ENCODE measurements at places on chromosomes 4 and X. TPM values are rescaled to one million over a fixed set of nuclear protein-coding genes. Genes with fewer than 3 reads are reported as not detected.
A peak's percentile ranks its signal among the peaks of the same experiment; 100 is the strongest.

MAGEB18 gene
- total RNA-seq, result not detected

GABRG1 gene
- total RNA-seq, result not detected

CT47B1 gene
- not detected for total RNA-seq

LPAR4 gene
- total RNA-seq, result not detected

HGFAC gene
- 0.78 TPM for total RNA-seq

EREG gene
- total RNA-seq, result not detected

UGT2B10 gene
- total RNA-seq, result not detected

ATP1B4 gene
- total RNA-seq, result not detected

DNA sequence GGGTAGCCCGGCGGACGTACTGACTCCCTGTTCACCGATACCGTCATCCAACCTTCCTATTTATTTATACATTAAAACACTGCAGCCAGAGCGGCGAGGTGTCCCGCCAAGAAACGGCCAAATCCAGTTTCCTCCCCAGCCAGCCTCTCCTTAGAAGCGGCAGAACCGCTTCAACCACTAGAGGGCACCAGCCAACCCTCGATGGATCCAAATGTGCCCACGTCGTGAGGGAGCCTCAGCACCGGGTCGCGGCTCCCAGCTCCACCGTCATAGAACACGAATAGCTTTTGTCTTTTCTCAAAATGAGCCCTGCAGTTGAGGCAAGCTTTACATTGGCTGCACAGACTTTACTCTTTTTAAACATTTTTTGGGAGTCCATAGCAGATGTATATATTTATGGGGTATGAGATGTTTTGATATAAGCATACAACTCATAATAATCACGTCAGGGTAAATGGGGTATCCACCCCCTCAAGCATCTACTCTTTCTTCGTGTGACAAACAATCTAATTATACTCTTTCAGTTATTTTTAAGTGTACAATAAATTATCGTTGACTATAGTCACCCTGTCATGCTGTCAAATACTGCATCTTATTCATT lies 13.0 kb upstream of the HELT start:
- DNase-seq, result peak; percentile 92

DNA sequence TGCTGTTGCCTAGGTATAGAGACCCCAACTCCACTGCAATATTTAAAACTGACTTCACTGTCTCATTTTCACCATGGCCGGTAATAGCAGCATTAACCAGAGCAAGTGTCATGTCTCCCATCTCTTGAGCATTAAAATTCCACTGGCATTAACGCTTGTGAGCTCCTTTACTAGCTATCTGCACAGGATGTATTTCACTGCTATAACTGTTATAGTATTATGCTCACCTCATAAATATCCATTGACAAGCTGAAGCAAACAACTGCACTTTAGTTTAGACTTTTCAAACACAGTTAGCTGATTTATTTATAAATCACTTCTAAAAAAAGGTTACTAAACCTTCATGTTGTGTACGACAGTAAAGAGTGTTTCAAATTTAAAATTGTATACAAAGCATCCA lies 157.8 kb downstream of the ANTXR2 start:
- DNase-seq, result no peak

- DNase-seq, result peak; percentile 16
Observed at GRCh38 chrX:15206306-15206705, 63.6 kb downstream of the ASB9 start.

DNA sequence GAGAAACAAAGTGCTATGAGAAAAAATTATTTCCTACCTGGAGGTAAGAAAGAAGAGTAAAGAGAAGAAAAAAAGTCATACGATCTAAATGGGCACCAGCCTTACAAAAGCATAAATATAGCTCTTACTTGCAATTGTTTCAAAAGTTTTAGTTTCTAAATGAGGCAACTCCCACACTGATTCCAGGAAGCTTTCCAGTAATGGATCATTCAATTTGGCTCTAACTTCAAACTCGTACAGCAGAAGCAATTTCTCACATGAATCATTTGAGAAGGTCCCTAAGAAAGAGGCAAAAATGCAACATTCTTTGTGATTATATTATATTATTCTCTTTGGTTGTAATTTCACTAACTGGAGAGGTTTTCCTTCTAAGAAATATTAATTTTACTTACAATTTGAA lies 109.9 kb downstream of the DLG3 start:
- no peak for DNase-seq

DNA sequence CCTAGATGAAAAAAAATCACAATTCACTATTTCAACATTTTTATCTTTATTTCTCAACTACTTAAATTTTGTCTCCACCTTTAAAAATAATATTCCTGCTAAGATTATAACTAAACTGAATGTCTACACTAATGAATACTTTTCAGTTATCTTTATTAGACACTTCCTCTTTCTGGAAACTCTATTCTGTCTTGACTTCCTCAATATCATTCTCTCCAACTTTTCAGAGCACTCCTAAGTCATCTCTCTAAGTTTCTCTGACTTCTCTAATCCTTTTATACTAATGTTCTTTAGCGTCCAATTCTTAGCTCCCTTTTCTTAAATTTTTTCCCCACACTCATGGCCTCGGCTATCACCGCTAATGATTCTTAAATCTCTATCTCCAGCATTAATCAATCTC lies 374.2 kb downstream of the FBXO8 start:
- no peak for DNase-seq

GRCh38 chrX:781224-782204 lies 150.9 kb downstream of the SHOX start:
- DNase-seq, result no peak

- DNase-seq, result no peak
Observed at GRCh38 chrX:76796311-76796710, 368.8 kb downstream of the MAGEE1 start.

DNA sequence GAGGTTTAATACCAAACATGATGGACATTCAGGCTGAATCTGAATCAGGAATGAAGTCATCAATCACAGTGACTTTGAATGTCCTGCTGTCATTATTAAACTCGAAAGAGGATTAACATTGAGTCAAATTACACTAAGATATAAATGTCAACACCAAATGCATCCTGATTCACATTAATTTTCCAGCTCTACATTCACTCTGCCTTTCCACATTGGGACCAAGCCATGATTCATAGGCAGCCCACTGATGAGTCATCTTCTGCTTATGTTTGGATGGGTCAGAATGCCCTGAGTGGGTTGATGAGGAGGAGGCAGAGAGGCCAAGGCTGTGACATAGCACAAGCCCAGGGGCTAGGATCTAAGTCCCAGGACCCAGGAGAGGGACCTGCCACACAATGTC lies 247.6 kb upstream of the RPS6KA3 start:
- DNase-seq, result no peak

DNA sequence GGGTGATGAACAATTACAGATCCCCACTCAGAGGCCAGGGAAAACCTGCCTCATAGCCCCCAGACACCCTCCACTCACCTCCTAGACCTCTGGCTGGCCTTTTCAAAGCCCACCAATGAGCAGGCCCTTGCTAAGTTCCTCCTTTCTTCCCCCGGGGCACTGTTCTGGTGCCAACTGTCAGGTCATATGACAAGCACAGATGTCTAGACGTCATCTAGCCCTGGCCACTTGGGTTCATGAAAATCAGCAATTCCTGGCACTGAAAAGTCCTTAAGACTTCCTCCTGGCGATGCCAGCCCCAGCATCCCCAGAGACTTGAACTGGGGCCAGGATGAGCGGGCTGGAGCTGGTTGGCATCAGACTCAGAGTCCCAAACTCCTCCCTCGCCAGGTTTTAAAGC lies 115.6 kb upstream of the NALF2 start:
- no peak for DNase-seq

- DNase-seq, result no peak
Observed at GRCh38 chrX:15512401-15512965, 11.9 kb downstream of the BMX start.
